ENCODE measurements at places on chromosomes 13 and 19. TPM values are rescaled to one million over a fixed set of nuclear protein-coding genes. Genes with fewer than 3 reads are reported as not detected.

DNA sequence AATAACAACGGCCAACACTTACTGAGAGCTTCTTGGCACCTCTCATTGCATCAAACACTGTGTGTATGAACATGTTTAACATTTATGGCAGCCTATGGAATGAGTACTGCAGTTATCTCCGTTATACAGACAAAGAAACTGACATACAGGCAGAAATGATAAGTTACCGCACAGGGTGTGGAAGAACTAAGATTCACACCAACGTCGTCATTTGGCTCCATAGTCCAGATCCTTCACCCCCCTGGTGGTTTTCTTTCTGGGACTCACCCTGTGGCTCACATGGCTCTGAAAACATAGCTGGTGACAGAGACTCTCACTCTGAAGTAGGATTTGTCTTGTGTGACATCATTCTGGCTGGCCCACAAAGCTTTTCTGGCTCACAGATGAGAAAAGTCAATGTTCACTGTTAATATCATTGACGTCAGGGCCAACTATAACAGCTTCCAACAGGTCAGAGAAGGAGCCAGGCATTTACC, 230.1 kb downstream of the DLEU7 start:
- DNase-seq = no peak

DNA sequence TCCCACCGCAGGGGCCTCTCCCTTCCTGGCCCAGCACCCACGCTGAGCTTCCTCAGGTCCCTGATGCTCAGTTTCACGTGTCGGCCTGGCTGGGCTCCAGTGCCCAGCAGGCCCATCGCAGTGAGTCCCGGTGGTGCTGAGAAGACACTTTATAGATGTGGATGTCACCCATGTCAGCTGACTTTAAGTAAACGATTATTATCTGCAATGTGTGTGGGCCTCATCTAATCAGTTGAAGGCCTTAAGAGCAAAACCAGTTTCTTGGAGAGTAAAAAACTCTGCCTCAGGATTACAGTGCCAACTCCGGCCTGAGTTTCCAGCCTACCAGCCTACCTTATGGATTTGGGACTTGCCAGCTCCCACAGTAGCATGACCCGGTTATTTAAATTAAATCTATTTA, 17.3 kb upstream of the SMIM17 start:
- no peak for DNase-seq

PEAK3 gene
- polyA plus RNA-seq = 0.01 TPM

SIX5 gene
- 7.0 TPM for polyA plus RNA-seq

DNA sequence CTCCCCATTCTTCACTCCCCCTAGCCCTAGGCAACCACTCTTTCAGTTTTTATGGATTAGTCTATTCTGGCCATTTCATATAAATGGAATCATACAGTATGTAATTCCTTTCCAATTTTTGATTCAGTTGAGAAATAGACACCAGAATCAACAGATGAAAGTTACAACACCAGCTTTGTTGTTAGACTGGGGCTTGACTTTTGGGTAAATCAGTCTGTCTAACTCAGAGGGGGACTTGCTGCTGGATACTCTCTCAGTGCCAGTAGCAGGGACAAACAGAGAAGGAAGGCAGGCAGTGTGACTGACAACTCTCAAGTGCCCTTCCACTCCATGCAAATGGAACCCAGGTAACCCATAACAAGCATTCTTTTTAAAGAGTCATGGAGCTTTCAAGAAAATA, 40.7 kb downstream of the CDADC1 start:
- no peak for DNase-seq

DNA sequence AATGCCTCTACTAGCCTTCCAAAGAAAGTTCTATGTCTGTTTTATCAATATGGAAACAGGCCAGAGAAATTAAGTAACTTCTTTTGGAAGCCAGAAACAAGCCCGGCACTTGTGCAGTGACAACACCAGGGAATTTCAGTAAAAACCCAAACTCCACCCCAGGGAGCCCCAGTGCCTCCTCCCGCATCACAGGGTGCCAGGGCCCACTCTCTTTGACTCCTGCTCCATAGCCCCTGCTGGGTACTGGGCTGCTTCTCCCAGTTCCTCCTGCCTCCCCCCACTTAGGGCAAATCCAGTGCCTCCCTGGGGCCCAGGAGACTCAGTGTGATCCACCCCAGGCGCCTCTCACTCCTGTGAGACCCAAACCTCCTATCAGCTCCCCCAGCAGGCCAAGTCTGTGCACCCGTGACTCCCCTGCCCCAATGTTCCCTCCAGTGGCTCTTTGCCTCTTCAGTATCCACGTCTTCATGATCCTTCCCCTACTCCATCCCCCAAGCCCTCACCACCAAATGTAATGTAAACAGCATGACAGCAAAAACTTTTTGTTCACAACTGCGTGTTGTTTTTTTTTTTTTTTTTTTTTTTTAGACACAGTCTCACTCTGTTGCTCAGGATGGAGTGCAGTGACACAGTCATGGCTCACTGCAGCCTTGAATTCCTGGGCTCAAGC, 2.3 kb upstream of the FFAR3 start:
- DNase-seq = no peak

DNA sequence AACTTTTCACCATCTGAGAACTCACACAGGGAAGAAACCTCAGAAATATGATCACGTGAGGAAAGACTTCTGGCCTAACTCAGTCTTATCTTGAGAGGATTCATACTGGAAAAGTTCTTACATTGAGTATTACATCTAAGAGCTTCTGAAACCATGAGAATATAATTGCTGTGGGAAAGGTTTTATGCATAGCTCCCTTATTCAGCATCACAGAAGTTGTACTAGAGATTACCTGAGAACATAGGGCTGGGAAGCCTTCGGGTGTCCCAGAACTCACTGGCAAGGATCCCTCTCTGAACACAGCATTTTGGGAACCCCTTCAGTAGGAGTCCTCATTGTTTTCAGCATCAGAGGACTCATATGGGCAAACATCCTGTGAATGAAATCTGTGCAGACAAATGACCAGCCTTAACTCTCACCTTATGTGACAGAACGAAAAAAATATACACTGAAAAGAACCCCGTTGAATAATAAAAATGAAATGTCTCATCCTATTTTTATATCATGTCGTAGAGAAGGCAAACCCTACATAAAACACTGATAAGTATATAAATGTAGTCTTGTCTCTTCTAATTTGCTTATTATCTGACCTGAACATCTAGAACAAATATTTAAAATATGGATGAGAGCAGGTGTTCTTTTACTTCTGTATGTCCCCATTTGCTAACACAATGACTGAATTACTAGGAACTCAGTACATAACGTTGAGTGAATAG, 14.2 kb downstream of the ZNF274 start:
- DNase-seq = no peak

RASIP1 gene
- 7.7 TPM for polyA plus RNA-seq

- DNase-seq = peak; percentile 30
Observed at GRCh38 chr13:49657241-49657641, 28.9 kb downstream of the ARL11 start.

ALOX5AP gene
- polyA plus RNA-seq = 3.2 TPM

DNA sequence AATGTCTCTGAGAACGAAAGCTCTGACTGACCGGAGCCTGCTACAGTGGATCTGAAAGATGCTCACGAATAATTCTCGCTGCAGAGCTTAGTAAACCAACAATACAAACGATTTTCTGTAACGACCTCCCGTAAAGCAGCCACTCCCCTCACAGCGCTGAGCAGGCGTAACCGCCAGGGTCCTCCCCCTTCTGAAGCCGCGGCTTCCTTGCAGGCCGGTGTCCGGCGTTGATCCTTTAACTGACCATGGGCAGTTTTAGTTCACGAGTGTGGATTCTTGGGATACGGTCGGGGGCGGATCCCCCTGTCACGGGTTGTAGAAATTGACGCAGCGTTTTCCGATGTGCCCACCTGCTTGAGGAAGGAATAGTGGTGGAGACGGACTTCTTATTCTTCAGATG, 75.9 kb downstream of the ATP11A start:
- DNase-seq = no peak

DNA sequence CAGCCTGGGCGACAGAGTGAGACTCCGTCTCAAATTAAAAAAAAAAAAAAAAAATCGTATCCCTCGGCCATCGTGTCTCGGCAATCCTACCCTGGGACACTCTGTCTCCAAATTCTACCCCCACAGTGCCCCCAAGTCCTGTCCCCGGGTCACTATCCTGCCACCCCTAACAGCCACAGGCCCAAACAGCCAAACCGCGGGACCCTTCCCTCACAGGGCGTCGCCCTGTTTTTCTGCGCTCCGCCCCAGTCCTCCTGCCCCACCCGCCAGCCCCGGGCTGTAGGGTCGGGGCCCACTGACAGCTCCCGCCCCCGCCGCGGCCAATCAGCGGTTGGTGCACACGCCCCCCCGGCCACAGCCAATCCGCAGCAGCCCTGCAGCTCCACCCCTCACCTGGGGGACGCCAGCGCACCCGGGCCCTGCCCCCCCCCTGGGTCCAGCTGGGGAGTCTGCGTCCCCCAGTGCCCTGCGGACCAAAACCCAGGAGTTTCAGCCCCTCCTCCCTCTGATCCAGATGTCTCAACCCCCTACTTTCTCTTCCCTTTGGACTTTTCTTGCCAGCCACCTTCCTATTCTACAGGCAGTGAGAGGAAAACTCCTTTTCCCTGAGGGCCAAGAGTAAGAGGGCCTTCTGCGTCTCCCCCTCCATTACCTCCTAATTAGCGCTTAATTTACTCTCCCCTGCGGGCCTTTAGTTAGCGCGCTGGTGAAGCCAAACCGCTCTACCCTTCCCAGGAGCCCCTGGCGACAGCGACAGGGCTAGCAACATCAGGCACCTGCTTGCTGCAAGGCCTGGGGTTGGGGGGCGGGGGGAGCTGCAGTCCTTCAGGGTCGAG, 1.5 kb upstream of the BCAT2 start:
- DNase-seq = peak; percentile 96

DNA sequence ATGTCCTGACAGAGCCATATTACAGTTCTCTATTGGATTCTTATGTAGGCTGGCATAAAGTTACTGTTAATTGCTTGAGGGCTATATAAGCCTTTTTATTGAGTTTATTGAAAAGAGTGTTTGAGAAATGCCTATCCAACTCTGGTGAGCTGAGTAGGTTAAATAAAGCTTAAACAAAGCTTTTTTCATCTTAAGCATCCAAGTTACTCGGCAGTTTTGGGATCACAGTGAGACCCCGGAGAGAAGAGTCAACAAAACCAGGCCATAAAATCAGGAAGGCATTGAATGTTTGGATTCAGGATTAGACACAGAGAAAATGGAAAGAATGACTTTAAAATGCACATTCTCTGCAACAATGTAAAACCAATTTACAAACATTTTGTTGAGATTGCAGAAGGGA, 588.5 kb downstream of the DACH1 start:
- no peak for DNase-seq

FLT1 gene
- 9.0 TPM for polyA plus RNA-seq

DNA sequence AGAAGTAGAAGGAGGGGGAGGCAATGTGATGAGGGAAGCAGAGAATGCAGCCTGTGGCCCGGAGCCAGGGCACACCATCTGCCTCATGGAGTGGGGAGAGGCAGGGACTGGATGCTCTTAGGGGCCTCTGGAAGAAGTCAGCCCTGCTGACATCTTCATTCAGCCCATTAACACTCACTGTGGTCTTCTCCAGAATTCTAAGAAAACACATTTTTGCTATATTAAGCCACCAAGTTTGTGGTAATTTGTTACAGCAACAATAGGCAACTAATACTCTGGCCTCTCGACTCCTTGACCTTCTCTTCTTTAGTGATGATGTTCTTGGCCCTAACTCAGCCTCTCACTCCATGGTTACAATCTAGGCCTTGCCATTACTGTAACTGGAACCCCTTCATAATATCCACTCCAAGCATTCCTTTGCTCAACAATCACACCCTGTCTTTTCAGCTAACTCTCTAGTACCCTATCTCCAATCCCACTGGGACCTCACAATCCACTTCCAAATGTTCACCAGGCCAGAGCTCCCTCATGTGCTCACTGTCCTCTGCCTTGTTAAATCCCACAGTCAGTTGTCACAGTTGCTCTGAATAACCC, 98.5 kb downstream of the MIPEP start:
- DNase-seq = no peak

DNA sequence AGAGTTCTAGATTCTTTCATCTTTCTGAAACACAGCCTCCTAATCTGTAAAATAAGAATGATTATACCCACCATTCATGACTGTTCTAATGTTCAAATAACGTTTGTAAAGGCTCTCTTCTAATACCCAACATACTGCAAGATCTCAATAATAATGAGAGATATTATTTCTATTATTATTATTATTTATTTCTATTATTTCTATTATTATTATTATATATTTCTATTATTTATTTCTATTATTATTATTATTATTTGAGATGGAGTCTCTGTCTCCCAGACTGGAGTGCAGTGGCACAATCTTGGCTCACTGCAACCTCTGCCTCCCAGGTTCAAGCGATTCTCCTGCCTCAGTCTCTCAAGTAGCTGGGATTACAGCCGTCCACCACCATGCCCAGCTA, 395.5 kb downstream of the EFNB2 start:
- no peak for DNase-seq

ZNF793 gene
- 0.96 TPM for polyA plus RNA-seq

ZNF525 gene
- 1.6 TPM for polyA plus RNA-seq

DNA sequence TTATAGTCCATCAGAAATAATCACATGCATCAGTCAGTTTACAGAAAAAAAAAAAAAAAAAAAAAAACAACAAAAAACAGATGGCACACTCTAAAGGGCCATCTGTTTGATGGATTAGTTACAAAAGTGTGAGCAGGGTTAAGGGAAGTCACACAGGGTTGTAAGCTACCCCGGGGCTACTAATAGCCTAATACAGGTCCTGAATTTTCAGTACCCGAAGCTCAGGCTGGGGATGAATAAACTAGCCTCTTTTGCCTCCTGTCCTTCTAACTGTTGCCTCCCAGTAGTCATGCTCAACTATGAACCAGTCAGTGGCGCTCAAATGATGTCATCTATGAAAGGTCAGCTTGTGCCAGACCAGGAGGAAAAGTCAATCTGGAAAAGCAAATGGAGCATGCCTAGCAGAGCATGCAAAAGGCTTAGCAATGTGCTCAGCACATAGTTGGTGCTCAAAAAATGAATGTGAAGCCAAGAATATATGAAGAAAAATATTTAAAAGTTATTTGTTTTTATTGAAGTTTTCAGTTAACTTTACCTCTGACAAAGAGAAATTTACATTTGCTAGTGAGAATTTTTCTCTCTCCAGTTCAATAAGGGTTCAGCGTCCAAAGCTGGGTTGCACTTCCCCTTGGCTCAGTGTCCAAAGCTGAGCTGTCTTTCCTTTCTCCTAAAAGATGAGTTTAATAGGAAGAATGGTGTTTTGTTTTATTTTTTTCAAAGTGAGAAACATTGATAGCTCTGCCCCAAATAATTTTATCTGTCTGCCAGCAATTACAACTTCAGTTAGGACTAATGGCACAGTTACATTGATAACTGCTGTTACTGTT, 30.8 kb upstream of the LRCH1 start:
- no peak for DNase-seq
